Colonic mucosa (tissue), 4 donors: ENCODE measurements at places on chromosomes 16 and 17.
A peak's percentile ranks its signal among the peaks of the same experiment; 100 is the strongest.

GRCh38 chr16:69538808-69539207, 27.0 kb upstream of the NFAT5 start:
- no peak for DNase-seq

- DNase-seq = no peak
Measured at GRCh38 chr17:67509390-67510287, 132.6 kb downstream of the PITPNC1 start.

DNA sequence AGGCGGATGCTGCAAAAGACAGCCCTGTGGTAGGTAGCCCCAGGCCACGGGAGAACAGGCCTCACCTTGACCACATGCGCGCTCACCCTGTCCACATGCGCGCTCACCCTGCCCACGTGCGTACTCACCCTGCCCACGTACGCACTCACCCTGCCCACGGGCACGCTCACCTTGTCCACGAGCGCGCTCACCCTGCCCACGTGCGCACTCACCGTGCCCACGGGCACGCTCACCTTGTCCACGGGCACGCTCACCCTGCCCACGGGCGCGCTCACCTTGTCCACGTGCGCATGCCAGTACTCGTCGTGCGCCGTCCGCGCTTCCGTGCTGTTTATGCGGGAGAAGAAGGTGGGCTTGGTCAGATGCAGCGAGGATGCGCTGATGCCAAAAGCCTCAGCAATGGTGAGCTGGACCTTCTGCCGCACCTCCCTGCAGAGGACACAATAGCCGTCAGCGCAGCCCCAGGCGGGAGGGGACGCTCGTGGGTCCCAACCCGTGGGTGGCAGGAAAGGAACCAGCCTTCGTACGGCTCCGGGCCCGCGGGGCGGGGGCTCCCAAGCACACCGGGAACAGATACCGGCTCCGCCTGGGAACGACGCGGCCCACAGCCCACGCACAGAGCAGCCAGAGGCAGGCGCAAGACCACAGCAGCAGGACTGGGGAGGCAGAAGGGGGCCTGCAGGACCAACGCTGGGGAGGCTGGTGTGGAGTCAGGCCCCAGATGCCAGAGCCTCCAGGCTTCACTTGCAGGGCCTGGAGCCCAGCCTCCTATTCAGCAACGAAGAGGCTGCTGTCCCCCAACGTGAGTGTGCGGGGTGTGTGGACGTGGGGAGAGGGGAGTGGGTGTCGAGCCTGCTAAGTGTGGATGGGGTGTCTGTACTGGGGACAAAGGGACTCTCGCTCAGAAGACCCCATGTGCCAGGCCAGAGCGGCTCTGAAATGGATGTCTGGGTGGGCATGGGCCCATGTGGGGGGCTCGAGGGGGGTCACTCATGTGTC, 14.2 kb upstream of the HEXD start:
- no peak for DNase-seq

- no peak for DNase-seq
Measured at GRCh38 chr17:75271955-75272847, 1.2 kb upstream of the MIF4GD start.

GRCh38 chr17:79721993-79722671, 8.6 kb upstream of the ENPP7 start:
- no peak for DNase-seq

DNA sequence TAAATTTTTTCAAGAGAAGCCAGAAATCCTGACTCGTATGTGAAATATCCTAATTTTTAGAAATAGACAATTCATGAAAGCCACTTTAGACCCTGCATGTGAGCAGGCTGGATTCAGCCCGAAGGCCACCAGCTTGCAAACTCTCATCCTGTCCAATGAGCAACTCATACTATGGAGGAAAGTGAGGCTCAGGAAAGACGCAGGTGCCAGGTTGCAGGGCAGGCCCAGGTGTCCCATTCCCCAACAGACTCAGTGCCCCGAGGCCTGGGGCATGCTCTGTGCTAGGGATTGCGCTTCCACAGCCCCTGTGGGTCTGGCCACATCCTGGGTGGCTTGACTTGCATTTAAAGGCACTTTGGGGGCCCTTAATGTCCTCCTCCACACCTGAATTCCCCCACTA, 16.7 kb upstream of the RASD1 start:
- no peak for DNase-seq

DNA sequence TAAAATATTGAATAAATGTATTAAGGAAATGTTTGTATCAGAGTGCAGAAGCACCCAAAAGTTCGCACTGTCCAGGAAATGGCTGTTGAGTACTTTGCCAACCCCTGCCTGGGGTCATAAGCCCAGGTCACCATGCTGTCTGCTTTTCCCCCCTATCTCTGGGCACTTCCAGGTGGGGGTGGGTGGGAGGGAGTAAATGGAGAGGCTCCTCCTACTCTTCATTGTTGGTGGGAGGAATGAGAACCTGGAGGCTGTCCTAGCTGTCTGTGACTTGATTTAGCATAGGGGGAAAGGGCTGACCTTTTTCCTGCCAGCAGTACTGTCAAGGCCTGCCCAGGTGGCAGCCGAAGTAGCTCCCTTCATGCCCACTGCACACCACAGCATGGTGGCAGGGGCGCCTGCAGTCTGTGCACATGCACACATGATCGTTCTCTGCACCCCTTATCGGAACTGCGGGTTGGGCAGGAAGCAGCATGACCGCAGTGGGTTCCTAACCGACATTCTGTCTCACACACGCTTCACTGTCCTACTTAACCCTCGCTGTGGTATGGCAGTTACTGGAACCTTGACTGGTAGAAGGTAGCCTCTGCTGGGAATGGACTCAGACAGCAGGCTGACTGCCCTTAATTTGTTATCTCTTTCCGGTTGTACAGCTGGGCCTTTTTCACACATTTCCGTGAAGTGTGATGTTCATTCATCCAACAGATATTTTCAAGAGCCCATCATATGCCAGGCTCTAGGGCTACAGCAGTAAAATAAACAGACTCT, 41.5 kb downstream of the LDHD start:
- DNase-seq = no peak

DNA sequence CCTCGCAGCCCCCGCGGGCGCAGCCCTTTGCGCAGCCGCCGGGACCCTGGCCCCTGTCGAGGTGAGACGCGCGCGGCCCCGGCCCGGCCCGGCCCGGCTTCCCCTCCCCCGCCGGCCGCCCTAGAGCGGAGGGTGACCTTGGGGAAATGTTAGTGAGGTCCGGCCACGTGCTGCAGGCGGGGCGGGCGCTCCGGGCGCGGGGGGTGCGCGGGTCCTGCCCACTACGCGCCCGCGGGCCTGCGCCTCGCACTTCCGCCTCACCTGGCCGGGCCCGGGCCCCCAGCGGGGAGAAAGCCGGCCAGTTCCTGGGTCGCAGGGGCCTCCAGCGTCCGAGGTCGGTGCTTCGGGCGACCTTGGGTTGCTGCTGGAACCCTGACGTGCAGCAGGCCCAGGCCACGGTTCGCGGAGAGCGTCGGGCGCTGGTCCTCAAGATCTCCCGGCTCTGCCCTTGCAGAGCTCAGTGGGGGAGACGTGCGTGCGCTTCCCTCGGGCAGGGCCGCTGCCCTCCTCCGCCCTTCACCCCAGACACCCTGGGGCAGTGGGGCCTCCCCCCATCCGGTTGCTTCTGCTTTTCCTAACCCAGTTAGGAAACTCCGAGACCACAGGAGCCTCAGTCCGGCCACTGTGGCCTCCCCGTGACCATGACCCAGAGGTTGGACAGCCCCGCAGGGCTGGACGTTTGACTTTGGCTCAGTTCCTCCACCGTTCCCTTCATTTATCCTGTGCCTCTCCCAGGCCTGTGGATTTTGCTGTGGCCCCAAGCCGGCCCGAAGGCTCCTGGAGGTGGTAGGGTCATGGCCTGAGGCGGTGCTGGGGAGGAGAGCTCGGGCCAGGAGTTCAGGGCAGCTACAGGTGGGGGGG, 791 bp downstream of the MCRIP2 start:
- DNase-seq = peak; percentile 81

GRCh38 chr16:89123831-89124100, 30.1 kb downstream of the ACSF3 start:
- DNase-seq = no peak

- DNase-seq = peak; percentile 38
Measured at GRCh38 chr16:53893731-53894435, 189.9 kb downstream of the FTO start.

DNA sequence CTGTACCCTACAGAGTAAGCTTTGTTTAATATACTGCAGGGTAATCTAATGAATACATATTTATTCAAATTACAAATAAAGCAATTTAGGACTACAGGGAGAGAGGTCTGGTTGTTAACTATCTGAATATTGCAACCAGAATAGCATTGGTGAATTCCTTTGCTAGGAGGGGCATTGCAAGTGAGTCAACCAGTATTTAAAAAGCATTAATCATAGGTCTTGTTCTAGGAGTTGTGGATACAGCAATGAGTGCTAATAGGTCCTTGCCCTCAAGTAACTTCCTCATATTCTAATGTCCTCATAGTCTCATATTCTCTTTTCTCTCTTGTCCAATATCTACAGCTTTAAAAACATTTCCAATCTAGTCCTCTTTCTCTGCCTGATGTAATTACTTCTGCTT, 531.4 kb downstream of the CDH11 start:
- no peak for DNase-seq

DNA sequence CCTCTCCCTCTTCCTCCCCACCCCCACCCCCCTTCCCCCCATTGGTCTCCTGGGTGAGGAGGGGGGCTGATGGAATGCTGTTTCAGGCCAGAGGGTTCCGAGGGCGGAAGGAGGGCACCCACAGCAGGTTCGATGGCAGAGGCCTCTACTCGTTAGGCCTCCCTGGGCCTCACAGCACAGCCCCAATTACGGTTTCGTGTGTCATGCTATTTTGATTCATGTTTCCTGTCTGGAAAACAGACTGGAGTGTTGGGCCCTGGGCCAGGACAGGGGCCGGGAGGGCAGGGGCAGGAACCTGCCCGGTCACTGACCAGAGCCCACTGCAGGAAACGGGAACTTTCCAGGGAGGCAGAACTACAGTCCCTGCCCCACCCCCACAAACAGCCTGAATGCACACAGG, 138.2 kb downstream of the C16orf95 start:
- DNase-seq = no peak

DNA sequence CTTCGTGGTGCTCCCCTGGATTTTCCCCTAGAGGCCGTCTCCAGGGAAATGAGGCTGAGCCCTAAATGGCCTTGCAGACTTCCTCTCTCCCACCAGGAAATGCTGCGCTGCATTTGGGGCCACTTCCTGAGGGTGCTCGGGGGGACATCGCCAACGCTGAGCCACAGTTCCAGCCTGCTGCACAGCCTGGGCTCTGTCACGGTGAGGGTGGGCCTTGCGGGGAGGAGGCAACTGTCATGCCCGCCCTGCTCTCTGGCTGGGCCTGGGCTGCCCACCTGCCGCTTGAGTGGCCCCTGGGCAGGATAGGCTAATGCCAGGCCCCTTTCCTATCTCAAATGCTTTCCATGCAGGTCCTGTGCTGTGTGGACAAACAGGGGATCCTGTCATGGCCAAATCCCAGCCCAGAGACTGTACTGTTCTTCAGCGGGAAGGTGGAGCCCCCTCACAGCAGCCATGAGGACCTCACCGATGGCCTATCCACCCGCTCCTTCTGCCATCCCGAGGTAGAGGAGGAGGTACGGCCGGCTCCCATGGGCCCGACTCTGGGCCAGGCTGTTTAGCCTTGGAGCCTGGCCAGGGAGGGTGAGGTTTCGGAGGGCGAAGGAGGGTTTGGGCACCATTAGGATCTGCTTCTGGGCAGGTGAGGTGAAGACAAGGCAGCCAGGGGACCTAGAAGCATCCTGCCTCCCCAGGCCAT, 24.2 kb downstream of the CASKIN2 start:
- DNase-seq = no peak

GRCh38 chr17:73342050-73342522, 30.3 kb upstream of the CDC42EP4 start:
- DNase-seq = peak; percentile 47

DNA sequence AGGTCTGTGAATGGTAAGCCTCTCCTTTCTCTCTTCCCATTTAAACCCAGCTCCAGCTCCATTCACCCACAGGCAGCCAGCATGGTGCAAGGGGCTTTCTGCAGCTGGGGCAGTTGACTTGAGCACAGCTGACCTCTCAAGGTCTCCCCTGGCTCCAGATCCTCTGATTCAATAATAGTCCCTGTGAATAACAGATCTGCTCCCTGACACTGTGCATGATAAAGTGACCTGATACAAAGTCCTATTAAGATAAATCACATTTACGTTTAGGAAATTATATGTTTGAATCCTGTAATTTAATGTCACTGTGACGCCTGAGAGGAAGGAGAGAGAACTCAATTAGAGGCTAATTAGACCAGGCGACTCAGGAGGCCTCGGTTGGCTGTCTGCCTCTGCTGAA, 540.4 kb upstream of the CDH11 start:
- DNase-seq = no peak

- no peak for DNase-seq
Measured at GRCh38 chr16:84459941-84460405, 44.5 kb downstream of the MEAK7 start.

DNA sequence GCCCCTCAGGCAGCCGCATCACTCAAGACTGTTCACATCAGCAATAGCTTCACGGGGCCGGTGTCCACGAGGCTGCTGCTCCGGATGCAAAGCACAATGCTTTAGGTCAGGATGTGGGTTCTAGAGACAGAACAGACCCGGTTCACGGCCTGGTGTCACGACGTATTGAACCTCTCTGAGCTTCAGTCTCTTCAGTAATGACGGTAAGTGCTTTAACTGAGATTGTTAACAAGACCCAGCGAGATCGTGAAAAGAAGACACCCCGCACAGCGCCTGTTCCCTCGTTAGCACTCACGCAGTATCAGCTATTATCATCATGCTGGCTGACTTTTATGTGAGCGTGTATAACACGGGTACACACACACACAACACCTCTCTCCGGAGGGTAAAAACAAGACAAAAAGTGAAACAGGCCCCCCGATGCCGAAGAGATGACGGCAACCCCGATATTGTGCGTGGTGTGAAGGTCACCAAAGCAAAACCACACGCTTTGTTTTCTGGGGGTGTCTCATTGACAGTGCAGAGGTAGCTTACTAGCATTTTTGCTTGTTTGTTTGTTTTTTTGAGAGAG, 21.4 kb upstream of the ABR start:
- no peak for DNase-seq

GRCh38 chr16:30007378-30007895, 3.4 kb downstream of the DOC2A start:
- no peak for DNase-seq

GRCh38 chr16:21033264-21033663, 117.4 kb downstream of the DNAH3 start:
- no peak for DNase-seq
